ENCODE measurements at places on chromosomes 16 and 17. TPM values are rescaled to one million over a fixed set of nuclear protein-coding genes. Genes with fewer than 3 reads are reported as not detected.

DNA sequence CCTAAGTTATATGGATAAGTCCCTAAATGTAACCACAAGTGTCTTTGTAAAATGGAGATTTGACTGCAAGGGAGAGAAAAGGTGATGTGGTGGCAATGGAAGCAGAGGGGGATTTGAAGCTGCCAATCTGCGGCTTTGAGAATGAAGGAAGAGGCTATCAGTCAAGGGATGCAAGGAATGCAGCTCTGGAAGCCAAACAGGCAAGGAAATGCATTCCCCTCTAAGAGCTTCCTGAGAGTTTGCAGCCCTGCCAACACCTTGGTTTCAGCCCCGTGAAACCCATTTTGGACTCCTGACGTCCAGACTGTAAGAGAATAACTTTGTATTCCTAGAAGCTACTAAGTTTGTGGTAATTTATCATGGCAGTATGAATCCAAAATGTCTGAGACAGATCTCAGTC, 167.3 kb upstream of the MPHOSPH6 start:
- no peak overlapping the region for H3K4me3 ChIP-seq
- no peak overlapping the region for H3K27ac ChIP-seq
- H3K36me3 ChIP-seq = no peaks in the 10 kb centered on the region

DNA sequence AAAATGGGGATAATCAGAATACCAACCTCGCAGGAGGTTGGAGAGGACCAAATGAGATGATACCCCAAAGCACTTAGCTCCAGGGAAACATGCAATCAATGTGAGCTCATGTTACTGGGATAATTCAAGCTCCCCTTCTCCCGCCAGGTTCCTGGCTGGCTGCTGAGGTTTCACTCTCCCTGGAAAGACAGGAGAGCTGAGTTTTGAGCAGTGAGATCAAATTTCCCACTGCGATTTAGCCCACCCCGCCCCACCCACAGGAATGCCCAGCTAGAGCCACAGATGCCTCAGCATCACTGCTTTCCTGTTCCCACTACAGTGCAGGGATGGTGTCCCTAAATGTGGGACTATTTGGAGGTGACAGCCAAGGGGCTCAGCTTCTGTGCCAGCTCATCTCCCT, 56.7 kb downstream of the ZNF423 start:
- no peak overlapping the region for H3K4me3 ChIP-seq
- H3K27me3 ChIP-seq = no peaks in the 10 kb centered on the region
- H3K4me1 ChIP-seq = no peaks in the 10 kb centered on the region
- H3K27ac ChIP-seq = no peak overlapping the region

DNA sequence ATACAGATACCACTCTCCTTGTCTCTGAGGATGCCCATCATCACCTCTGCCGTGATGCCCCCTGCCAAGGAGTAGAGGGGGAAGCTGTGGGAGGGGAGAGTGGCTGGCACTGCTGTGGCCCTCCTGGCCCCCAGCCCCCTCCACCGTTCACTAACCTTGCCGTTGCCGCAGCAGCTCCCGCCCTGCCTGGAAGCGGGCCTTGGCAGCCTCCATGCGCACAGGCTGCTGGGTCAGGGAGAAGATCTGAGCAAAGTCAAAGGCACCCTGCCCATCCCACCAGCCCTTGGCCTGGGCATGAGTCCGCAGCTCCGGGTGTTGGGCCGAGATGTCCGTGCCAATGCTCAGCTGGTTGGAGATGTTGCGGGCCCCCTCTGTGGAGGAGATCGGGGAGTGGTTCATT, 2.4 kb downstream of the SCRN2 start:
- no peaks in the 10 kb centered on the region for H3K27me3 ChIP-seq
- no peak overlapping the region for H3K4me3 ChIP-seq
- DNase-seq = no peak
- peaks cover 33% of the 10 kb centered on the region for H3K4me1 ChIP-seq
- H3K36me3 ChIP-seq = peaks cover 33% of the 10 kb centered on the region
- H3K27ac ChIP-seq = no peak overlapping the region

DNA sequence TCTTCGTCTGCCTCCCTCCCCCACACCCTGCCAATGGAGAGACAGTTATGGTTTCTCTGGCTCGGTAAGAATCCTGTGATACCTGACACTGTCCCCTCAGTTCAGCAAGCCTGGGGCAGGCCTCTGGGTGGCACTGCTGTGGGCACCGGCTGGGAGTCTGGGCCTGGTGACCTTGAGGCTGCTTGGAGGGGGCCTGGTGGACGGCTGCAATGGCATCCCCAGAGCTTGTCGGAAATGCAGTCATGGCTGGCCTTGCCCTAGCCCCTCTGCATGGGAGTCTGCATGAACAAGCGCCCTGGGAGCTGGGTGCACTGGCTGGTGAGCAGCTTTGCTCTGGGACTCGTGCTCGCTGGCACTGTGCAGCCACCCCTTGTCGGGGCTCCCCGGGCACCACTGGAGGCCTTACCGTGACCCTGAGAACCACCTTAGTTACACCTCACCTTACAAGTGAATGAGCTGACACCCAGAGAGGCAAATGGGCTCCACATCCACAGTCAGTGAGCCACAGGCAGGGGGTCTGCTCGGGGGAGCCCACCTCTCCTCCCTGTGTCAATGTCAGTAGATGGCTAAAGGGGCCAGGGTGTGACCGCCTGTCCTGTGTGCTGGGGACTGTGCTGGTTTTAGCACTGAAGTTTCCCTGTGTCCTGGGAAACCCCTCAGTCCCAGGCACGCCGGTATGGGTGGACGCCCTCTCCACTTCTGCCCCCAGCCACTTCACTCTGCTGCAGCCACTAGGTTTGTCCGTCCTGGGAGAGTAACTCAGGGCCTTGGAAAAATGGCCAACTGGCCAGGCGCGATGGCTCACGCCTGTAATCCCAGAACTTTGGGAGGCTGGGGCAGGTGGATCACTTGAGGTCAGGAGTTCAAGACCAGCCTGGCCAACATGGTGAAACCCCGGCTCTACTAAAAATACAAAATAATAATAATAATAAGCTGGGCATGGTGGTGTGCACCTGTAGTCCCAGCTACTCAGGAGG, 1.4 kb downstream of the LGALS3BP start:
- H3K4me1 ChIP-seq = peaks cover 43% of the 10 kb centered on the region
- peak; percentile 44 for DNase-seq
- H3K36me3 ChIP-seq = peaks cover 11% of the 10 kb centered on the region
- peak overlapping the region; percentile 42 for H3K4me3 ChIP-seq
- peak overlapping the region; percentile 86 for H3K27ac ChIP-seq
- no peaks in the 10 kb centered on the region for H3K27me3 ChIP-seq

- DNase-seq = peak; percentile 84
- H3K36me3 ChIP-seq = peaks cover 14% of the 10 kb centered on the region
- H3K27ac ChIP-seq = peak overlapping the region; percentile 95
- peaks cover 4% of the 10 kb centered on the region for H3K4me1 ChIP-seq
Measured at GRCh38 chr17:75289832-75290337, 652 bp upstream of the SLC25A19 start.

DNA sequence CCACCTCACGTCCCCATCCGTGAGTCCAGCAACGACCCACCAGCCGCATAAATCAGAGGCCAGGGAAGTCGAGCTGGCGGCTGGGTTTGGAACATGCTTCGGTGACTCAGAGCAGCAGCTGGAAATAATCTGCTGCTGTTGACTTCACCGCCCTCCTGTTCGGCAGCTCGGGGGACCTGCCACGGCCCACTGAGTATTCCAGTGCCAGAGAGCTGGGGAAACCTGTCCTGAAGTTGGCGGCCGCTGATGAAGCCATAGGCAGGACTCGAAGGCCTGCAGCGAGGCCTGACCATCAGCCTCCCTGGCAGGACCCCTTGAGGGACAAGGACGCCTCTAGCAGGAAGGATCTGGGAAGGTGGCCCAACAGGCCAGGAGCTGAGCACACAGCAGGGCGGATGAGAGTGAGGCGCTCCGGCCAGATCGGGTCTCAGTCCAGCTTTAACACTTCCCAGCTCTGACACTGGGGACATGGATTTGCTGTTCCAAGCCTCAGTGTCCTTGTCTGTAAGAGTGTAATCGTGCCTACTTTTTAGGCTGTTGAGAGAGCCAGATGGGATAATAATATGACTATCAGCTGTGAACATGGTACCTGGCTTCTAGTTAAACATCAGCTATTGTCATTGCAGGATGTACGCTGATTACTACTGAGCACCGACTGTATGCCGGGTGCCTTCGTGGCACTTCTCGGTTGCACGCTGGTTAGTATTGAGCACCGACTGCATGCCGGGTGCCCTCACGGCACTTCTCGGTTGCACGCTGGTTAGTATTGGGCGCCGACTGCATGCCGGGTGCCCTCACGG, 50.4 kb upstream of the CIBAR2 start:
- H3K27ac ChIP-seq = peak overlapping the region; percentile 77
- H3K27me3 ChIP-seq = no peaks in the 10 kb centered on the region
- no peaks in the 10 kb centered on the region for H3K36me3 ChIP-seq
- H3K4me3 ChIP-seq = no peak overlapping the region
- peak; percentile 85 for DNase-seq
- H3K4me1 ChIP-seq = peaks cover 79% of the 10 kb centered on the region

The SOX15 gene
- total RNA-seq = not detected

- no peaks in the 10 kb centered on the region for H3K36me3 ChIP-seq
- H3K4me1 ChIP-seq = no peaks in the 10 kb centered on the region
- H3K27me3 ChIP-seq = no peaks in the 10 kb centered on the region
- H3K4me3 ChIP-seq = no peak overlapping the region
- H3K27ac ChIP-seq = no peak overlapping the region
Measured at GRCh38 chr16:84380405-84380804, 12.1 kb downstream of the ATP2C2 start.

The CD300LB gene
- not detected for total RNA-seq

The KRT32 gene
- not detected for total RNA-seq

GRCh38 chr17:81935709-81936084, 1.4 kb downstream of the PYCR1 start:
- DNase-seq = no peak
- peaks cover 9% of the 10 kb centered on the region for H3K4me1 ChIP-seq

GRCh38 chr16:29989111-29989858, 6.1 kb downstream of the HIRIP3 start:
- no peak overlapping the region for H3K4me3 ChIP-seq
- no peaks in the 10 kb centered on the region for H3K27me3 ChIP-seq
- peak overlapping the region; percentile 44 for H3K27ac ChIP-seq
- peaks cover 96% of the 10 kb centered on the region for H3K36me3 ChIP-seq
- DNase-seq = peak; percentile 65

DNA sequence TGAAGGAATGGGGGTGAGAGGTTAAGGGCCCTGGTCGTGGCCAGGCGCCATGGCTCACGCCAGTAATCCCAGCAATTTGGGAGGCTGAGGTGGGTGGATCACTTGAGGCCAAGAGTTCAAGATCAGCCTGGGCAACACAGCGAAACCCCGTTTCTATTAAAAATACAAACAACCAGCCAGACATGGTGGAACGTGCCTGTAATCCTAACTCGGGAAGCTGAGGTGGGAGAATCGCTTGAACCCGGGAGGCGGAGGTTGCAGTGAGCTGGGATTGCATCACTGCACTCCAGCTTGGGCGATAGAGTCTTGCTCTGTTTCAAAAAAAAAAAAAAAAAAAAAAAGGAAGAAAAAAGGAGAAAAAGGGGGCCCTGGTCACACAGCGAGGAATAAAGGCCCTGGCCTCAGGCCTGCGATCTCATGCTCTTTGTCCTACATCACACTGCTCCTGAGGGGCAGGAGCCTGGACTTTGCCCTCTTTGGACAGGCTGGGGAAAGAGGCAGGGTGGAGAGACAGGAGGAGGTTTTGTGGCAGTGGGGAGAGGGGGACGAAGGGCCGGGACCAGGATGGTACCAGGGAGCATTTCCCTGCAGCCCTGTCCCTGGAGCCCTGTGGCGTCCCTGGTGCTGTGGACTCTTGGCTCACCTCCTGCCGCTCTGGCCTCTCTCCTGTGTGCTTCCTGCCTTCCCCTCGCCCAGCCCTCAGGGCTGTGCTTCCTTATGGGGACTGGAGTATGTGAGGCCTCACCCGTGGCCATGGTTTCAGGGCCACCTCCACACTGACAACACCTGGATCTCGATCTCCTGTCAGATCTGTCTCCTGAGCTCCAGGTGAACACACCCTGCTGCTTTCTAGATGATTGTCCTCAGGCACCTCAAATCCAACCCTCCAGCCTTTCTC, 19.7 kb upstream of the SLC25A19 start:
- DNase-seq = peak; percentile 79
- no peaks in the 10 kb centered on the region for H3K27me3 ChIP-seq
- peaks cover 14% of the 10 kb centered on the region for H3K4me1 ChIP-seq
- H3K36me3 ChIP-seq = no peaks in the 10 kb centered on the region
- peak overlapping the region; percentile 50 for H3K27ac ChIP-seq
- H3K4me3 ChIP-seq = no peak overlapping the region

The CFAP97D1 gene
- total RNA-seq = not detected

GRCh38 chr17:21119247-21119918, 7.4 kb upstream of the DHRS7B start:
- H3K4me3 ChIP-seq = peak overlapping the region; percentile 10
- DNase-seq = peak; percentile 90
- peak overlapping the region; percentile 69 for H3K27ac ChIP-seq
- H3K4me1 ChIP-seq = peaks cover 18% of the 10 kb centered on the region
- no peaks in the 10 kb centered on the region for H3K36me3 ChIP-seq
- no peaks in the 10 kb centered on the region for H3K27me3 ChIP-seq

- H3K4me3 ChIP-seq = no peak overlapping the region
- no peaks in the 10 kb centered on the region for H3K4me1 ChIP-seq
- no peaks in the 10 kb centered on the region for H3K27me3 ChIP-seq
- H3K27ac ChIP-seq = no peak overlapping the region
- H3K36me3 ChIP-seq = peaks cover 26% of the 10 kb centered on the region
- no peak for DNase-seq
Measured at GRCh38 chr17:246851-247421, 65.5 kb upstream of the DOC2B start.

DNA sequence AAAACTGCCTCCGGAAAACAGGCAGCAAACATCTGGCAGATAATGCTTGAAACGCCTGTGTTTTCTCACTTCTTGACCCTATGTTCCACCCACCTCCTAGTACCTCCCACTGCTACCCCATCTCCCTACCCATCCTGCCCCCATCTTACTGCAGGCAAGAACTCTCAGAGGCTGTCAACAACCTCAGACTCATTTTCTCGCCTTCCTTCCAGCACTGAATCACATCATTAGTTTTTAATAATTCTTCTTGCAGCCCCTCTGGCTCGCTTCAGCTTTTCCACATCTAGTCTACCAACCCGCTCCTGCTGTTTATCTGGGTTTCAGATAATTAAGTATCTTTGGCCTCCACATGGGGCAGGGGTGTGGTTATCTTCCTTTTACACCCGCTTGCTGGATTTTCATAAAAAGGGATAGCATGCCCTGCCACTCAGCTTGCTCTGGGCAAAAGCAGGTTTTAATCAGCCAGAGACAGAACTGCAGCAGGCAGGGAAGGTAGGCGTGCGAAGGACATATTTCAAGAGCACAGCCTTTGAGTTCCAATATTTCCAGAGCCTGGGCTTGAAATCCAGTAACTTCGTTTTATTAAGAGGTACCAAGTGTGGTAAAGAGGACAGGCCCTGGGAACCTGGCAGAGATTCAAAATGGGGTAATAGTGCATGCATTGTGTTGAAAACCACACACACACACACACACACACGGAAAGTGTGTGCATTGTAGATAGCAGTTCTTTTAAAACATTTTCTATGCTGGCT, 87.5 kb downstream of the BMERB1 start:
- peaks cover 40% of the 10 kb centered on the region for H3K4me1 ChIP-seq
- H3K27ac ChIP-seq = peak overlapping the region; percentile 17
- H3K4me3 ChIP-seq = no peak overlapping the region
- DNase-seq = peak; percentile 72

- H3K4me3 ChIP-seq = no peak overlapping the region
- DNase-seq = no peak
- H3K27me3 ChIP-seq = no peaks in the 10 kb centered on the region
Measured at GRCh38 chr17:19558946-19559345, 25.3 kb downstream of the SLC47A1 start.

- peak; percentile 28 for DNase-seq
- H3K4me3 ChIP-seq = peak within 1 kb of the TSS; percentile 86
- peak within 1 kb of the TSS; percentile 94 for H3K27ac ChIP-seq
Measured at GRCh38 chr16:57536306-57537193, at the start of gene CCDC102A. CCDC102A (minus strand) TSS chr16:57536571; CDS start chr16:57529177, 7,394 bp downstream.

GRCh38 chr16:58501242-58502131, 1.5 kb downstream of the NDRG4 start:
- H3K27me3 ChIP-seq = peaks cover 35% of the 10 kb centered on the region
- DNase-seq = peak; percentile 90
- no peak overlapping the region for H3K27ac ChIP-seq
- peak overlapping the region; percentile 36 for H3K4me3 ChIP-seq
- H3K4me1 ChIP-seq = peaks cover 22% of the 10 kb centered on the region
- H3K36me3 ChIP-seq = no peaks in the 10 kb centered on the region
